ENCODE measurements at places on chromosomes 7 and 10.

- DNase-seq, result no peak
These were observed 11.2 kb upstream of the CUZD1 start for GRCh38 chr10:122856902-122857301.

- no peak for DNase-seq
These were observed 21.4 kb upstream of the HELLS start for GRCh38 chr10:94524146-94524545.

- no peak for DNase-seq
These were observed 65.8 kb downstream of the PIP4K2A start for GRCh38 chr10:22648547-22648961.

GRCh38 chr10:23399701-23400144, 39.2 kb upstream of the OTUD1 start:
- no peak for DNase-seq

GRCh38 chr7:98090116-98090515, 16.5 kb upstream of the LMTK2 start:
- DNase-seq, result no peak

GRCh38 chr7:152615031-152615741, 60.8 kb downstream of the XRCC2 start:
- no peak for DNase-seq

GRCh38 chr7:18401757-18402156, 93.8 kb upstream of the HDAC9 start:
- DNase-seq, result no peak

- DNase-seq, result no peak
These were observed 7.2 kb downstream of the EN2 start for GRCh38 chr7:155464948-155465739.

GRCh38 chr7:44108768-44109750, 4.9 kb downstream of the AEBP1 start:
- DNase-seq, result no peak

DNA sequence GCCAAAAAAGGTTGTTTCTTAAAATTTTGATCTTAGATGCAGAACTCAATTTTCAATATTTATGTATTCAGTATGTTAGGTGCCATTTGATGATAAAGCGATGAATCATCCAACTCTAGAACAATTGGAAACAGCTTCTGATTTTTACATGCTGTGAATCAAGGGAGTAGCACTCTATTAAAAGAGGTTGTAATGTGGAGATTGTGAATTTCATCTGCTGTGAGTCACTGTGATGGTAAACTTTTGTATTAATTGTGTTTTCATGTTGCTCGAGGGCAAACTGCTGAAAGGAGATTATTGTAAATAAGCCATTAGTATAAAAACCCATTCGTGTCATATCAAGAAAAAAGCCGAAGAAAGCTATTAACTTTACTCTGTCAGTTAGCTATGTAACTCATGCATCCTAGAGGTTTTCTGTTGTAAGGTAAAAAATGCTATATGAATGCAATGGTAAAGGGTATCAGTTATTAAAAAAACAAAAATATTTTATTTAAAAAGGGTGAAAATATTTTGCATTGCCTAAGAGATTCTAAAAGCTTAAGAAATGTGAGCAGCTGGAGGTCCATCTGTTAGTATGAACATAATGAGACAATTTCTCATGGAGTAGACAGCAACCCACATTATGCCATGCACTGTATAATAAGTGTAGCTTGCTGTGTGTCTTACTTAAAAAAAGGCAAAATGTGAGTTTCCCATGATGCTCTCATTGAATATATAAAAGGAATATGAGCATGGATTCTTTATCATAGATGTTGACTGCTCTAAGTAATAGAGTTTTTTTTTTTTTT, 511.0 kb upstream of the PCDH15 start:
- no peak for DNase-seq

DNA sequence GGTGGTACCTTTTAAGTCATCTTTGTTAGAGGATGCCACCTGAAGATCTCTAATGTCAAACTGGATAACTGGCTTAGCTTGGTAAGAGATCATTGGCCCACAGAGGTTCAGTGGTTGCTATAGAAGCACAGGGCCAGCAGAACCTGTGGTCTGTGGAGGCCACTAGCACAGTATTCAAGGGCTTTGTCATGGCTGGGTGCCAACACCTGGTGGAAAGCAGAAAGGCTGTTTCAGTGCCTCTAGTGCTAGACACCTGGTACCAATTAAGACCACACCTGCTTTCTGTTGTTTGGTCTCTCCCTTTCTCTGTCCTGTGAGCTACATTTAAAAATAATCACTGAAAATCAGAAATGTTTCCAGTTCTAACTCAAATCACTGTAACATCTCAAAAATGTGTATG, 10.0 kb upstream of the PCGF5 start:
- DNase-seq, result peak; percentile 18

- DNase-seq, result no peak
These were observed 874 bp upstream of the RBP3 start for GRCh38 chr10:47347303-47347675.

DNA sequence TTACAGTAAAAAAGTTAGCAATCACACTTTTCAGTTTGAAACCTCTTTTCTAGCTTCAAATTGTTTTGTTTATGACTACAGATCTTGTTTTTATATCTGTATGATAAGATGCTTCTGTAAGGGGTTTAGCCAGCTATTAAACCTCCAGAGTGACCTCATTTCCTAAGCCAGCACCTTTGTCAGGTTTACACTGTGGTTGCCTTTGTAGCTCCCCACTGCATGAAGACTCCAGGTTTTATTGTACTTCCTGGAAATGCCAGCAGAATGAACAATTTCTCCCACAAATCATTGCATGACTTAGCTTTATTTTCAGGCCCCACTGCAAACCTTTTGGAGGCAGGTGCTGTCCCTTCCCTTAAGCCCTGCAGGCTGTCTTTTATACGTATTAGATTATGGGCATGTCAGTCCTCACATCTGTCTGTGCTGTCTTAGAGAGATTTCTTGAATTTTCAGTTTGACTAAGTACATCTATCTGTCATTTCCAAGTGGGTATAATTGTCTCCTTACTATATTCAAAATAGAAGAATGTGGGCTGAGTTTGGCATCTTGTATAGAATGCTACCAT, 8.2 kb upstream of the AGR3 start:
- DNase-seq, result no peak

DNA sequence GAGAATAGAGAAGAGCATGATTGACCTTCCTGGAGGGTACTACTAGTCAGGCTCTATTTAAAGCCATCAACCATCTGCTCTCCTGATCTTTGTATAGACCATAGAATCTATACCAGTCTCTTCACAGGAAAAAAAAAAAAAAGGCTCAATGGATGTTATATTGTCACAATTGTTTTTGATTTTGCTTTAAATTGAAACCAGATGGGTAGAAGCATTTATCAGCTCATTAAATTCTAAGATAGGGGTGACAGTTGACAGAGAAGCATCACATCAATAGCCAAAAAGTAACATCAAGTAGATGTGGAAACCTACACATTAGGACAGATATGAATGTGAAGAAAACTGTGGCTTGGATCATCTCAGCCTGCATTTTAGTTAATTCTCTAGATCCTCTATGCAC, 558.9 kb upstream of the MBL2 start:
- no peak for DNase-seq

- DNase-seq, result no peak
These were observed 129.1 kb upstream of the CTBP2 start for GRCh38 chr10:125289461-125289860.

GRCh38 chr7:140033779-140034363, 28.9 kb downstream of the PARP12 start:
- no peak for DNase-seq

- no peak for DNase-seq
These were observed 55.8 kb upstream of the KIF5B start for GRCh38 chr10:32112055-32112454.

- no peak for DNase-seq
These were observed 21.7 kb upstream of the PFKP start for GRCh38 chr10:3045471-3046209.

GRCh38 chr7:117231047-117231359, 91.9 kb downstream of the WNT2 start:
- DNase-seq, result no peak

DNA sequence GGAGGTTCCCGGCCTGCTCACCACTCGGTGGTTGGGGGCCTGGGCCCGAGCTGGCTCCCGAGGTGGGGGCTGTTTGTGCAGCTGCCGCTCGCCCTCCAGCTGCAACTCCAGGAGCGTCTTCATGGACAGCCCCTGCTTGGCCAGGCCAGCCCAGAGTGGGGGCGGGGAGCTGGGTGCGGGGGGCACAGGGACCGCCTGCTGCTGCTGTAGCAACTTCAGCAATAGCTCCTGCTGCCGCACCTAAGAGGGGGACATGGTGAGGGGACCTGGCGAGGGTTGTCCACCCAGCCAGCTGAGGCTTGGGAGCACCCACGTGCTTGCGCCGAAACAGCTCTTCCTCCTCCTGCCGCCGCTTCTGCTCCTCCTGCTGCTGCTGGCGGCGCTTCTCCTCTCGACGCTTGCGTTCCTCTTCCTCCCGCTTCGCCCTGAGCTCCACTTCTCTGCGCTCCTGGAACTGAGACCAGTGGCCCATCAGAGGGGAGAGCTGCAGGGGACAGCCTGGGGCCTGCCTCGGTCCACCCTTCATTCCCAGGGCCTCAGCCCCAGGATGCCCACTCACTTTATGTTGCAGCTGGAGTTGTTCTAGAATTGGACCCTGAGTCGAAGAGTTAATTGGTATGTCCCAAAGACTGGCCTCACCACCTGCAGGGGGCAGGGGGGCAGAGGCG, 9.6 kb downstream of the GNB2 start:
- DNase-seq, result no peak

DNA sequence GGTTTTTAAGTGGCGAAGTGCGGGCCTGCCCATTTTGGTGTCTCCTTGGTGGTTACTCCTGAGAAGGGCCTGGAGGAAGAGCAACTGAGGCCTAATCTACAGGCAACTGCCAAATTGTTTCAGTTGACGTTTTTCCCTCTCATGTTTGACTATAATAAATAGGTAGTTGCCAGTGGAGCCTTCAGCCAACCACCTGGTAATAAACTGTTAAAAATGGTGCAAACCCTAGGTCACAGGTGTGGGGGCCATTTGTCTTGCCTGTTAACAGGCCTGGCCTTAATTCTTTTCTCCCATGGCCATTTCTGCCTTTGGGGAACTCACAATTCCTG, 3.7 kb downstream of the IKZF1 start:
- no peak for DNase-seq

GRCh38 chr10:76091926-76092325, 660.5 kb downstream of the LRMDA start:
- DNase-seq, result no peak

GRCh38 chr10:46014683-46015405, 15.6 kb downstream of the NCOA4 start:
- DNase-seq, result no peak

- DNase-seq, result no peak
These were observed 40.6 kb downstream of the NOD1 start for GRCh38 chr7:30437823-30438574.

DNA sequence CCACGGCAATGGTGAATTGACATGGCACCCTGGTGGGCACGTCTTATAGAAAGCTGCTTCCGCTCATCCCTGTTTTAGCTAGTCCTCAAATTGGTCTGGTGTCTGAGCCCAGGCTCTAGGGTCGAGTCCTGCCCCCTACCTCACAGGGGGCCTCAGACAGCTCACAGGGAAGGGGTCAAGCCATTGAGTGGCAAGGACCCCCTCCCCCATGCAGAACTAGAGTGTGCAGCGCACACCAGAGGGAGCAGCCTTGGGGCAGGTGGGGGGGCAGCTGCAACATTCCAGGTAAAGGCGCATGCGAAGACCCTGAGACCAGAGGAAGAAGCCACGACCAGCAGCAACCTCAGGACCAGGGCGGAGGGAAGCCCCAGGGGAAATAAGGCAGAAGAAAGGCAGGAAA, 240.4 kb upstream of the PPP2R2D start:
- DNase-seq, result no peak

GRCh38 chr7:19972876-19973275, 199.5 kb upstream of the TMEM196 start:
- DNase-seq, result no peak

- no peak for DNase-seq
These were observed 177.6 kb upstream of the SEMA3A start for GRCh38 chr7:84372155-84372621.

DNA sequence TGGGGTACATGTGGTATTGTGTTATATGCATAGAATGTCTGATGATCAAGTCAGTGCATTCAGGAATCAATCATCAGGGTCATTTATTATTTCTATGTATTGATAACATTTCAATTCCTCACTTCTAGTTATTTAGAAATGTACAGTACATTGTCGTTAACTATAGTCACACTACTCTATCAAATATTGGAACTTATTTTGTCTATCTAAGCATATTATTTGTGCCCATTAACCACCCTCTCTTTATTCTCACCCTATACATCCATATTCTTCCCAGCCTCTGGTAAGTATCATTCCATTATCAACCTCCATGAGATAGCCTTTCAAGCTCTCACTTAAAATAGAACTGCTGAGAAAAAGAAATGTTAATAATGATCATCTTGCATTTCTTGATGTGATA, 596.5 kb upstream of the POT1 start:
- no peak for DNase-seq

DNA sequence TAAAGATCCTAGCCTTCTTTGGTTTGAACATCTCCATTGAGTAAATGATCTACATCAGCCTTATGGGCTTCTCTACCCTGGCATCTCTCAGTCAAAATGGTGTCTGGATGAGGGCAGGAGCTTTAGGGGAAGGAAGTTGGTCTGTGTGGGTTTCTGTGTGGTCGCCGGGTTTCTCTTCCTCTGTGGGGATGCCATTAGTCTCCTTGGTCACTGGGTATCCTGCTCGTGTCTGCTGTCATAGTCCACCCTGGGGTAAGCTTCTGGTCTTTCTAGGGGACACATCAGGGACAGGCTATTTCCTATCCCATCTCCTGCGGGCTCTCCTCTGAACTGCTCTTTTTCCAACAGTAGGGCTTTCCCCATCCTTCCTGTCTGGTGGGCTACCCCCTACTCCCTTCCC, 150.3 kb upstream of the NPY start:
- peak; percentile 10 for DNase-seq

DNA sequence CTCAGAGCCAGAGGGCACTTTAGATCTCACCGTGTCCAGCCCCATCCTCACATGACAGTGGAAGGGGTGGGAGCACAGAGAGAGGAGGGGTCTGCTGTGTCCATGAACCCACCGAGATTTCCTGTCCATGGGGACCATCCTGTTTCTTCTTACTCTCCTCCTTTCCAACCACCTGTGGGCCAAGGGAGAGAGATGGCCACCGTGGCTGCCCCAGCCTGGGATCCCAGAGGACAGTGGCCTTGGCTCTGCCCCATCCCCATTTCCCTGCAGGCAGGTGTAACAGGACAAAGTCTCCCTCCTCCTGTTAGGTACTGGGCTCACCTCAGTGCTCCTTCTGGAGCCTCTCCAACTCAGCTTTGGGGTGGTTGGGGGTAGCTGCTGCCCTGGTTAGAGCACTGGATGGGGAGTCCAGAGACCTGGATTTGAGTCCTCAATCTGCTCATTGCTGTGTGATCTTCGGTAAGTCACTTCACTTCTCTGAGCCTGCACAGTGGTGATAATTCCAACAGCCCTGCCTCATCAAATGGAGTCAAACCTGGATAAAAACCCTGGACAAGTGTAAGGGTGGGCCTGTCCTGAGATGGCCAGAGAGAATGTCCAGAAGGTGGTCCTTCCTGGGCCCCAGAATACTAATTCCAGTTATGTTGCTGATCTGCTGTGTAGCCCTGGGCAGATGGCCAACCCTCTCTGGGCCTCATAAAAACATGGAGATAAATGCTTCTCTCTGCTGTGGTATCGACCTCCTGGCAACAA, 17.8 kb upstream of the PCBD1 start:
- DNase-seq, result no peak
